ENCODE measurements at places on chromosomes 7 and 10. TPM values are rescaled to one million over a fixed set of nuclear protein-coding genes. Genes with fewer than 3 reads are reported as not detected.

GRCh38 chr10:124220971-124221355, 127.6 kb upstream of the CHST15 start:
- DNase-seq, result no peak

DNA sequence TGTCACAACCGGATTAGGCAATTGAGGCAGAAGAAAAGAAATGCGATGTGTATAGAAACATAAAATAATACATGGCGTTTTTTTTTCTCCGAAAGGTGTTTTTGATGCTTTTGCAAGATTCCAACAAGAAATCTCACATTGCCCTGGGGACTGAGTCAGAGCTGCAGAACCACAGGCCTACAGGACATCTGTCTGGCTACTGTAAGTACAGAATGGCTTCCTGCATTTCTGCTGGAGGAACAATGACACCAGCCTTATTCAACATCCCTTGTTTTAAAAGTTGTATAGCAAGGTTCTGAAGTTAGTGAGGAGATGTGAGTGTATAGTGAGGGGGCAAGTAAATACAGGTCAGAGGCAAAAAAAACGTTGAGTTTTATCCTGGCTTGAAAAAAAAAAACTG, 256.4 kb downstream of the ABCA13 start:
- peak; percentile 6 for DNase-seq

FAM25G gene
- not detected for total RNA-seq

NUTM2A gene
- total RNA-seq, result 0.09 TPM

GRCh38 chr7:26709210-26709990, 155.0 kb downstream of the SKAP2 start:
- DNase-seq, result no peak

DNA sequence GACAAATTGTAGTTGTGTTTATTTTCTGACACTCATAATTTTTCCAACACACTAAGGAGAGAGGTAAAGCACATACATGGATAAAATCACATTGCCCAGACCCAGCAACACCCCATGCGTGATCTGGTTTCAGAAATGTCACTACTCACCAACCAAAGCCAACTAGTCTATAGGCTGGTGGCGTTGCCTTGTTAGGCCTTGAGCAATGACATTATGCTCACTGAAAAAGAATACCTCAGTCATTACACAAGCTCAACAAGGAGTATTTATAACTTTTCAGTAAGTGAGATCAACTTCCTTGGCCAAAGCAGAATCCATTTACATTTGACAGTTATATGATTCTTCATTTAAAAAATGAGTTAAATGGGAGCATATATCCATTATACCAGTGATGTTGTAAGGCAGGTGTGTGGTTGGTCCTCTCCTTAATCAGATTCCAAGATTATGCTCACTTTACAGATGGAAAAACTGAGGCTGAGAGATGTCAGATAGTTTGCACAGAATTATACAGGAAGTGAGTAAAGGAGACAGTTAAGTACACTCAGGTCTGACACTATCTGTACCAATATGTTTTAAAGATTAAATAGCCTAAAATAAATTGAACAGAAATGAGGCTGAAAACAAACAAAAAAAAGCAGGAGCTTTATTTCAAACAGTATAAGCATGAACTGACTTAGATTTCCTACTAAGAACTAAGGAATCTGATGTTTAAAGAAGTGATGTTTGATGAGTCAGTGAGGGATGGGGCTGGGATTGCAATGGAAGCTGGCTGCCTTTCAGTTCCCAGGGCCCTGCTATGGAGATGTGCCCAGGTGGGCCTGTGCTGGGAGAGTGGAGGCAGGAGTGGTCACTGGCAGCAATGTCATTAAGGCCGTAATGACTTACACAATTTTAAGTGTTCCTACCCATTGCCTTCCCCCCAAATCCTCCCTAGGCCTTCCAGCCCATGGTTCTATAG, 118.3 kb downstream of the RAPGEF5 start:
- peak; percentile 45 for DNase-seq

ACTA2 gene
- total RNA-seq, result 112 TPM

- DNase-seq, result no peak
Observed at GRCh38 chr7:5359344-5359743, 64.3 kb downstream of the TNRC18 start.

- peak; percentile 14 for DNase-seq
Observed at GRCh38 chr7:41656366-41656765, 46.5 kb downstream of the INHBA start.

GRCh38 chr10:119283818-119284217, 76.4 kb downstream of the GRK5 start:
- DNase-seq, result no peak

DNA sequence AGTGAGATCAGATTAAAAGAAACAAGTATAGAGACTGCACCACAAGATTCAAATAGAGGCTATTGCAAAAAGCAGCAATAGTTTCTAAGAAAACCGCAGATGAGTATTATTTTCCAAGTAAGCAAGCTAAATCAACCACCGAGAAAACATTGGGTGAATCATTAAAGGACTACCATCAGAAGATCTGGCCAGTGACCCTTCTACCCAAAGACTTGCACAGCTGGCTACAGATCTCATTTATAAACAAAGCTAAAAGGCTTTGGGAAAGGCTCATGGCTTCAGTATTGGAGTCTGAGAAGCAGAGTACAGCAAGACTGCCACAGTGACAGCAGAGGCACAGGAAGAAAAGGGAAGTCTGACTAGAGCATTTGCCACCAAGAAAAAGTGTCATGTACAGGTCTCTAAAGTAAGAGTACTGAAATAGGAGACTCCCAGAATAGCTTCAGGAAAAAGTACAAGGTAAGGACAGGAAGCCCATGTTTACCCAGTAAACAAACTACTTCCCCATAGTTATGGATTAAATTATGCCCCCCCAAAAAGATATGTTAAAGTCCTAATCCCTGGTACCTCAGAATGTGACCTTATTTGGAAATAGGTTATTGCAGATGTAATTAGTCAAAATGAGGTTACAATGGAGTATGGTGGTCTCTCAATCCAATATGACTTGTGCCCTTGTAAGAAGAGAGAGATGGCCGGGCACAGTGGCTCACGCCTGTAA, 19.0 kb downstream of the STEAP1 start:
- no peak for DNase-seq

DNA sequence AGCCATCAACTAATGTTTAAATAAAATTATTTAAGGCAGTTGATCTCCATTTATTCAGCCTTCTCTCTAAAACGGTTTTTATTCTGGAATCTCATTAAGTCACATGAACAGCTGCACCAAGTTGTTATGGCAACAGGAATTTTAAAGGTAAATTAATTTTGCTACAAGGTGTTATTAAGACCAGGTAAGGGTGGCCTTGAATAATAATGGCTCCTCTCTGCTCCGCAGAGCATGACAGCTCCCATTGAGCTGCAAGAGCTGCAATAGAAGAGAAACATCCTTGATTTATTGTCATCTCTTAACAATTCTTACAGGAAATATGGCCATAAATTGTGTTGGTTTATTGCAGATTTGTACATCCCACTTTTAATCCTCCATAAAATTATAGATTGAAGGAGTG, 165.8 kb downstream of the KLF6 start:
- no peak for DNase-seq

DNA sequence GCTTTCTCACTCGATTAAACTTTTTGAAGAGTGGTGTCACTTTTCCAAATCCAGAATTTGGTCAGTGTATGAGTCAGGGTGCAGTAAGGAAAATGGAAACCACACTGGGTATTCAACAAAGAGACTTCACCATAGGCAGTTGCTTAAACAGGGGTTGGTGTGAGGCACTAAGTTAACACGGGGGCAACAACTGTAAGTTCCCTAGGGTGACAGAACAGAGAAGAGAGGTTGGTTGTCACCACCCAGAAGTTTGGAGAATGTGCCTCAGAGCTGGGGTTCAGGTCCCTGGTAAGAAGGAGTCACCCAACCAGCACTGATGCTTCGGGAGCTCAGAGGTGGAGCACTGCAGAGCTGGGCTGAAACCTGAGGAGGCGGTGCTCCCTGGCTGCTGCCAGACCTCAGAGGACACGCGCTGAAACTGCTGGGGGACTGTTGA, 170.4 kb downstream of the ARID5B start:
- DNase-seq, result no peak

DNA sequence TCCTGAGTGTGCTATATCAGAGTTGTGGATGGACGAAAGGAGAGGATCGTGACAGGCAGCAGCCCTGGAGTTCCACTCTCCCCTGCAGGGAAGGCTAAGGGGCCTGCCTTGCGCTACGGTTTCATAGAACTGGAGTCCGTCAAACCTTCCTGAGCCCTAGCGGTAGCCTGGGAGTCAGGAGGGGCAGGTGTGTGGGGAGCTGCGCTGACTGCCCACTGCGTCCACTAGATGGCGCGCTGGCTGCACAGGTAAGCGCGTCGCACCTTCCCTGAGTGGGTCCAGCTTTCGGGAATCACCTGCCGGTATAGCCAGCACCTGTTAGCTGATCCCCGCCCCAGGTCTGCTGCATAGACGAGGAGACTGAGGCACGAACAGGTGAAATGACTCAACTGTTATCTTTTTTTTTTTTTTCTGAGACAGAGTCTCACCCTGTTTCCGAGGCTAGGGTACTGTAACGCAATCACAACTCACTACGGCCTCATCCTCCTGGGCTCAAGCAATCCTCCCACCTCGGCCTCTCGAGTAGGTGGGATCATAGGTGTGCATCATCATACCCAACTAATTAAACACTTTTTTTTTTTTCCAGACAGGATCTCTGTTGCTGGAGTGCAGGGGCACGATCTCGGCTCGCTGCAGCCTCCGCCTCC, 20.2 kb upstream of the BAIAP2L1 start:
- no peak for DNase-seq

Data from HFFc6 (cell line).